CD14-positive monocyte (primary cell): ENCODE measurements at places on chromosomes 5 and 9. TPM values are rescaled to one million over a fixed set of nuclear protein-coding genes. Genes with fewer than 3 reads are reported as not detected.

- no peak overlapping the region for H3K27ac ChIP-seq
- no peaks in the 10 kb centered on the region for H3K27me3 ChIP-seq
Measured at GRCh38 chr9:125227761-125228160, 13.4 kb downstream of the HSPA5 start.

DNA sequence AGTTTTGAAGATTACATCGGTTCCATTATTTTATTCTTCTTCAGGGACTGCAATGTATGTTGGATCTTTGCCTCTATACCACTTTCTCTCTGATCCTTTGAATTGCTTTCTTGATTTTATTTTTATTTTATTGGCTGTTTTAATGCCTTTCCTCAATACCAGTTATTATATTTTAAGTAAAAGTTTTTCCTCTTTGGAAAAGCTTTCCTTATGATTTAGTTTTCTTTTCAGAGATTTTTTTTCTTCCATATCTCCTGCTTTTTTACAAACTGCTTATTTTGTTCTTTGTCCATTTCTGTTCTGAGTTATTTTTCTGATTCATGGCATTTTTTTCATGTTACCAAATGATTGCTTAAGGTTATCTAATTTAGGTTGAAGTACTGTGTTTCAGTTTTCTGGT, 11.5 kb downstream of the ZMAT2 start:
- no peaks in the 10 kb centered on the region for H3K27me3 ChIP-seq
- no peak for DNase-seq
- H3K4me3 ChIP-seq = peak overlapping the region; percentile 85
- H3K4me1 ChIP-seq = peaks cover 13% of the 10 kb centered on the region

DNA sequence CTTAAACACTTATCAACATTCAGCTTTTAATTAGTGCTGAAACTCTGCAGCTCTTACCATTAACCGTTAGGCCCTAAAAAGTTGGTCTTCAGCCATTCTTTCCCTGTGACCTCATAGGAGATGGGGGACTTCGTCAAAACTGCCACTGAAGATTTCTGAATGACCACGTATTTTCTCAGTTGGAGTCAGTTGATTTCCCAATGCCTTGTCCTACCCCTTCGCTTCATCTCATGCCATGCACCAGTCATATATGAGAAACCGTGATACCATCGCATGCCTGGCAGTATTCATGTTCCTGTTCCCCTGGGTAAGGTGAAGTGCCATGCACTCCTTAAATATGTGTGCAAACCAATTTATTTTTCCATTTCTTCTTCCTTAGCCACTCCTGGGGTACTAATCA, 10.8 kb upstream of the ZFR start:
- H3K27ac ChIP-seq = no peak overlapping the region
- no peak for DNase-seq
- H3K4me3 ChIP-seq = no peak overlapping the region
- H3K4me1 ChIP-seq = no peaks in the 10 kb centered on the region
- no peaks in the 10 kb centered on the region for H3K27me3 ChIP-seq

POLR3G gene
- polyA plus RNA-seq = 0.07 TPM in 1 of 2 replicates, not detected in the other

MARVELD2 gene
- not detected for polyA plus RNA-seq

DNA sequence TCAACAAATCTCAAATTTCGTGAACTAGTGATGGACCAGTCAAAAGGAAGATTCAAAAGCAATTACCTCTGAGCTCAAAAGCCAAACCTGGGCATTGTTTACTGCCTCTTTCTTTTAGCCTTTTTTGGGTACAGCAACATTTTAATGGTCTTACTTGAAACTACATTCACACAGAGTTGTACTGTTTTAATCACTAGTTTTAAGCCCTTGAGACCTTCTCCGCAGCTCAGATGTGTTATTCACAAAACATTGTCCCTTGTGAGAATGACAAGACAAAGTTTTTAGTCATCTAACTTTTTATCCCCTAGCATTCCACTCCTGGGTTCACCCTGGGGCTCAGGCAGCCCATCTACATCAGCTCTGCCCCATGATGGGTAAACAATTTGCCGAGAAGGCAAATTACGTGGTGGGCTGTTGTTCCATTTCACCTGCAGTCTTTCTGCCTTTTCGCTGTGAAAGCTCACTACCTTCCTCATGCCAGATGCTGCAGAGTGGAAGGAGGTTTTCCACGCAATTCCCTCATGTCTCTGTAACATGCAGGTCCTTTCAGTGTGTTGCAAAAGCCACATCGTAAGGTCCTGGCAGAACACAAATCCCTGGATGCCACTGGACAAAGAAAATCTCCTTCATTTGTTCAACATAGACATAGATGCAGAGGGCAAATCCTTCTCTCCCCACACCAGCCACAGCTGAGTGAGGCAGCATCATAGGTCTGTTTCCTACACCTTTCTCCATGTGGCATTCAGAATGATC, 175.7 kb downstream of the EBF1 start:
- H3K27ac ChIP-seq = no peak overlapping the region
- no peaks in the 10 kb centered on the region for H3K4me1 ChIP-seq
- no peaks in the 10 kb centered on the region for H3K36me3 ChIP-seq
- no peak overlapping the region for H3K4me3 ChIP-seq
